GM12865 (cell line): ENCODE measurements at places on chromosomes 6 and 20.

DNA sequence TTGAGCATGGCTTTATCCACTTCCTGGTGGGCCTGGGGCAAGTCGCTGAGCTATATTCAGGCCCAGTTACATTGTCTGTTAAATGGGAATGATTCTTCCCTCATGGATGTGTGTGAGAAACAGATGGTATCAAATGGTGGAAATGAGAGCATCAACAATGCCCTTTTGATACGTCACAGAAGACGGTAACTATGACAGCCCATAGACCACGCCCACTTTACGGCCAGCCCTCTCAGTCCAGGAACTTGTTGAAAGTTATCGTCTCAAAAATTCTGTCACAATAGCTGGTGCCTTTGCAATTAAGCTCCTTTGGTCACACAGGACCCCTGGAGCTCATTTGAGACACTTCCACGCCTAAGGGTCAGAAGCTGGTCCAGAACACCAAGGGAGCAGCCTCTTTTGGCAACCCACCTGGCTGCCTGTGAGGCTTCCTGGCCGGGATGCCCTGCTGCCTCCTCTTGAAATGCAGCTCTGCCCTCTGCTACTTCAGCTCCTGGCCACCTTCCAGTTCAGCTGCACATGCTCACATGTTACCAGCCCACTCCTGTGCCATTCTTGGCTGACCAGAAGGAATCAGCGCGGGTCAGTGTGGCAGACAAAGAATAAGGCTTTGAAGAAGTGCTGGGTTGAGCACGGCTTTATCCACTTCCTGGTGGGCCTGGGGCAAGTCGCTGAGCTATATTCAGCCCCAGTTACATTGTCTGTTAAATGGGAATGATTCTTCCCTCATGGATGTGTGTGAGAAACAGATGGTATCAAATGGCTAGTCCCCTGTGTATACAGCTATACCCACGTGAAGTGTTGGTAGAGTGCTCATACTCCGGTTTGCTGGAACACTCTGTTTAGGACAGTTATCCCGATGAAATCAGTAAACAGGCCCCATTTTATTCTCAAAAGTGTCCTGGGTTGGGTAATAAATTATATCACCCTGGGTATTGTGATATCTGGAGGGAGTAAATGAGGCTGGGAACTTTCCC, 199.2 kb upstream of the SUPT3H start:
- DNase-seq = no peak

DNA sequence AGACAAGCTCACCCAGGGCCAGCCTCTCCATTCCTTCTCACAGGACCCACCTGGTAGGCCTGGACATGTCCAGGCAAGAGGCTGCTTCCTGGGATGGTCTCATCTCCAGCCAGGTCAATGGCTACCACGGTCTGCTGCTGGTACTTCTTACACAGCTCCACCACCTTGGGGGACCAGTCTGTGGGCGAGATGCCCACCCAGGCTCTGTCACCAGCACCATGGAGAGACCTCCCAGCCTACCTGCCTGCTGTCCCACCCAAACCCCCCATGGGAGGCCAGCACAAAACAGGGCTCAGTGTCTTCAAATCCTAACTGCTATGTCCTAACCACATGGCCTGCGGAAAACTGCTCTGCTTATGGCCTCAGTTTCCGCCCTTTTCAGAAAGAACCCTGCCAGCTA, 27.3 kb downstream of the ADA start:
- no peak for DNase-seq

DNA sequence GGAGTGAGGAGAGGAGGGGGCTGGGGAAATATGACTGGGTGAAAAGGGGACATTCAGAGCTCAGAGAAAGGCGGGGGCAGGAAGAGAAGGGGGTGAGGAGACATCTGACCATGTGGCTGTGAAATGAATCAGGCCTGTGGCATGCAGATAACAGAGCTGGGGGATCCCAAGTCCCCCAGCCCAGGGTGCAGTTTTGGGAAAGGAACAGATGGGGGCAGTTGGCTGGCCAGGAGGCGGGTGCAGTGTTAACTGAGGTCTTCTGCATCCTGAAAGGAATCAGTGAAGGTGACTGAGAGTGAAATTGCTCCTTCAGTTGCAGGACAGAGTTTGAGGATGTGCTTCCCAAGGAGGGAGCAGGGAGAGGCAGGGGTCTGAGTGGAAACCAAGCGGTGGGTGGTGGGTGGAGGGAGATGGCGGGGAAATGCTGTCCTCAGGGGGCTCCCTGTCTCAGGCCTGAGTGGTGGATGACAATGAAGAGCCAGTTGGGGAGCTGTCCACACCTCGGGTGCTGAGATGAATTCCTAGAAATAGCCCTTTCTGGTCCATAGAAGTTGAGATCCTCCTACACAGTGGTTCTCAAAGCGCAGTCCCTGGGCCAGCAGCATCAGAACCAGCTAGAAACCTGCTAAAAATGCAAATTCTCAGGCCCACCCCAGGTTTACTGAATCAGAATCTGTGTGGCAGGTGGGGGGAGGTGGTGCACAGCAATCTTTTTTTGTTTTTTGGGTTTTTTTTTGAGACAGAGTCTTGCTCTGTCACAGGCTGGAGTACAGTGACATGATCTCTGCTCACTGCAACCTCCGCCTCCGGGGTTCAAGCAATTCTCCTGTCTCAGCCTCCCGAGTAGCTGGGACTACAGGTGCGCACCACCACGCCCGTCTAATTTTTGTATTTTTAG, 26.0 kb upstream of the CCDC167 start:
- DNase-seq = no peak

GRCh38 chr20:46551522-46552381, 1.3 kb upstream of the OCSTAMP start:
- peak; percentile 68 for DNase-seq

DNA sequence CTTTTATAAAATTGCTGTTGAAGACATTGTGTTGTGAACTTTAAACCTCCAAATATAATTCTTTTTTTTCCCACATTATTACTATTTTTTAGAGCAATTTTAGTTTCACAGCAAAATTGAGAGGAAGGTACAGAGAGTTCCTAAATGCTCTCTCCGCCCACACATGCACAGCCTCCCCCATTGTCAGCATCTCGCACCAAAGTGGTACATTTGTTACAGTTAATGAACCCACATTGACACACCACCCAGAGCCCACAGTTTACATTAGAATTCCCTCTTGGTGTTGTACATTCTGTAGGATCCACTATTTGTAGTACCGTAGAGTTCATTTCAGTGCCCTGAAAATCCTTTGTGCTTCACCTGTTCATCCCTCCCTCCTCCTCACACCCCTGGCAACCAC, 33.8 kb downstream of the TMEM181 start:
- DNase-seq = no peak

- DNase-seq = no peak
These were observed 34.1 kb upstream of the BAG2 start for GRCh38 chr6:57138026-57138425.

DNA sequence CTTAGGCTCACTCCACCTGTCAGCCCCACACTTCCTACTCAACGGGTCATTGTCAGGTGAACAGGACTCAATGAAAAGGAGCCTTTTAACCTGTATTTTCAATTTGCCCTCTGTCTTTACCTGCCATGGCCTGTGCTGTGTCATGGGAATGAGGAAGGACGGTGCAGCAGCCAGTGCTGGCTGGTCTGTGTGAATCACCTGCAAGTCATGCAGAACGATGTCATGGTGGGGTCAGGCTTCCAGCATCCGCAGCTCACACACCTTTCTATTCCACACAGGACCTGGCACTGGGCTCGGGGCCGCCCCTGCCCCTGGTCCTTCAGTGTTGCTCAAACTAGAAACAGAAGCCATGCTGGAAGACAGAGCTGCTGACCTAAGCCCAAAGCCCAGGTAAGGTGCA, 188.7 kb upstream of the GMDS start:
- DNase-seq = no peak

- DNase-seq = no peak
These were observed 376.7 kb upstream of the CITED2 start for GRCh38 chr6:139751179-139751578.

DNA sequence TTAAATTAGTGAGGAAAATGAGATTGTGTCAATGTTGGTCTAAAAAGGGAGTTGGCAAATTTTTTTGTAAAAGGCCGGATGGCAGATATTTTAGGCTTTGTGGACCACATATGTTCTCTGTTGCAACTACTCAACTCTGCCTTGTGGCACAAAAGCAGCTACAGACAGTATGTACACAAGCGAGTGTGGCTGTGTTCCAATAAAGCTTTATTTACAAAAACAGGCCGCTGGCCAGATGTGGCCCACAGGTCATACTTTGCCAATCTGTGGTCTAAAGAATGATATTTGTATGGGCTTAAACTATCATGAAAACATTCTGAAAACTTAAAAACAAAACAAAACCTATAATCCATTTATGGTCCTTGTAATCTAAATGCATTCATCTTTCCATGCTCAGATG, 228.3 kb downstream of the CLIC5 start:
- DNase-seq = no peak

- DNase-seq = no peak
These were observed 119.7 kb upstream of the HDAC2 start for GRCh38 chr6:114090626-114091025.

GRCh38 chr6:129744201-129744879, 34.4 kb upstream of the ARHGAP18 start:
- peak; percentile 19 for DNase-seq

GRCh38 chr6:97703661-97704060, 420.6 kb upstream of the MMS22L start:
- no peak for DNase-seq

GRCh38 chr6:111952821-111953540, 79.7 kb upstream of the FYN start:
- peak; percentile 41 for DNase-seq

DNA sequence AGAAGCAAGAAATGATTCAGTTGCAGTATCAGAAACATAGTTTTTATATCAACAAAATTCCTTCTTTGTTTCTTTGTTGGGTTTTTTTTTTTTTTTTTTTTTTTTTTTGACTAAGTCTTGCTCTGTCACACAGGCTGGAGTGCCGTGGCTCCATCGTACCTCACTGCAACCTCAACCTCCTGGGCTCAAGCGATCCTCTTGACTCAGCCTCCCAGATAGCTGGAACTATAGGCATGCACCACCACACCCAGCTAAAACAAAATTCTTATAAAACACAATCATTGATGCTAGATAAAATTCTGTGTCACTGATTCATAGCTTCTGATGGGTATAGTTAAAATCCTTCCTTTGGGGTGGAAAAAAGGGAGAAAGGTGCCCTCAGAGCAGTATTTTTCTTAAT, 110.3 kb upstream of the TNFAIP3 start:
- no peak for DNase-seq

DNA sequence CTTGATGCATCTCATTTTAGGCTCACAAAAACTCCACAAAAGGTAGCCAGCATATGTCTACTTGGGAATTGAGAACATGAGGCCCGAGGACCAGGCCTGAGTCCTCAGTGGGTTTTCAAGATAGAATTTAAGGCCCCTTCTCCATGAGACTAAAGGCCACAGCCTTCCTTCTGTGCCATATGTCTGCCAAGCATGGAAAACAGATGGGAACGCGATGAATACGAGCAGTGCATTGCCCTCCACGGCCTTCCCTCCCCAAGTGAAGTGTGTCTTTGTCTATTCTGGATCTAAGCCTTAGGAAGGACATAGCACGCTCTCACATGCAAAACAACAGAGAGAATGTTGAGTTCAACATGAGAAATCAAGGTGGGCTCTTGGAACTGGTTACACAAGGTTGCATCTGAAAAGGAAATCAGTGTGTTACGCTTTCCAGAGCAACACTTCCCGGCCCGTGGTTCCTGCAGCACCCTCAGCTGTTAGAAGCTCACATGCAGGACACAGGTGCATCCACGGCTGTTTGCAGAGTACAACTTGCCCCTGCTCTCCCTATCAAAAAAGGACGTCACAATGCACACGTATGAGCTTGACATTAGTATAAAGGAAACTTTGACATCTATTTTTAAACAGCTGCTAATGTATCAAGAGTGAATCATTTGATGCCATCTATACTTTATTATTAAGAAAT, 229.9 kb downstream of the NRN1 start:
- DNase-seq = no peak

- DNase-seq = no peak
These were observed 19.3 kb downstream of the JPH2 start for GRCh38 chr20:44167736-44168135.

- no peak for DNase-seq
These were observed 25.1 kb downstream of the HCK start for GRCh38 chr20:32077190-32077589.
